ENCODE measurements at places on chromosomes 13 and 19.

DNA sequence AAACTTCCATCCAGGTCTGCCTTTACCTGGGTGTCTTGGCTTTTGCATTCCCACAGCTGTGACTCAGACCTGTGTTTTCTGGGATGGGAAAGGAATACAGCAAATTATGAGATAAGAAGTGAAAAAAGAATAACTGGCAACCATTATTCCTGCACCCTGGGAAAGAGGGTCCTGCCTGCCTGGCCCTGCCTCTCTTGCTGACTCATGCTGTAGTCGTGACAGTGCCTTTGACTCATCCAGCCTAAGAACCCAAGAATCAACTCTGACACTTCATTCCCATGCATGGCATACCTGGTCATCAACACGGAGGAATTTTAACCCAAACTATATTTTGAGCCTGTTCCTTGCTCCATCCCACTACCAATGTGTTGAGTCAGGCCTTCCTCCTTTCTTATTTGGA lies 185.4 kb upstream of the SERP2 start:
- DNase-seq, result no peak

DNA sequence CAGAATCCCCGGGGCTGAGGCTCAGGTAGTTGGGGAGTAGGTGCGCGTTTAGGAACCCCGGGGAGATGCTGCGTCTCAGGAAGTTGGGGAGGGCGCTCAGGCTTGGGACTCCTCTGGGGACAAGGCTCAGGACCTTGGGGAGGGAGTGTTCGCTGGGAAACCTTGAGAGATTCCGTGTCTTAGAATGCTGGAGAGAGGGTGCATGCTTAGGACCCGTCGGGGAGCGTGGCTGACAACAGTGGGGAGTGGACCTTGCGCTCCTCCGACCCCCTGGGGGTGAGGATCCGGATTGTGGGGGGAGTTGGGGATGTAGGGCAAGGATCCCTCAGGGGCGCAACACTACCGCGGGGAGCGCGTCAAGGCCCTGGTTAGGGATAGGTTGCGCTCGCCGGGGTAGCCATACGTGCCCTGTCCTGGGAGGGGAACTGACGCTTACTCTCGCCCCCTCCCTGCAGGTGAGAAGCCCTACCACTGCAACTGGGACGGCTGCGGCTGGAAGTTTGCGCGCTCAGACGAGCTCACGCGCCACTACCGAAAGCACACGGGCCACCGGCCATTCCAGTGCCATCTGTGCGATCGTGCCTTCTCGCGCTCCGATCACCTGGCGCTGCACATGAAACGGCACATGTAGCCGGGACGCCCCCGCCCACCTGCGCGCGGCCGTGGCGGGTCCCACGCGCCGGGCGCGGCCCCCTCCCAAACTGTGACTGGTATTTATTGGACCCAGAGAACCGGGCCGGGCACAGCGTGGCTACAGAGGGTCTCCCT lies 2.0 kb downstream of the KLF2 start:
- DNase-seq, result no peak

- no peak for DNase-seq
Observed at GRCh38 chr19:14089662-14090508, 666 bp downstream of the SAMD1 start.

DNA sequence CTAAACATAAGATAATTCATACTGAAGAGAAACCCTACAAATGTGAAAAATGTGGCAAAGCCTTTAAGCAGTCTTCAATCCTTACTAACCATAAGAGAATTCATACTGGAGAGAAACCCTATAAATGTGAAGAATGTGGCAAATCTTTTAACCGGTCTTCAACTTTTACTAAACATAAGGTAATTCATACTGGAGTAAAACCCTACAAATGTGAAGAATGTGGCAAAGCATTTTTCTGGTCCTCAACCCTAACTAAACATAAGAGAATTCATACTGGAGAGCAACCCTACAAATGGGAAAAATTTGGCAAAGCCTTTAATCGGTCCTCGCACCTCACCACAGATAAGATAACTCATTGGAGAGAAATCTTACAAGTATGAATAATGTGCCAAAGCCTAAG lies 40.6 kb downstream of the ZNF254 start:
- DNase-seq, result no peak

GRCh38 chr13:96925916-96926628 lies 68.2 kb downstream of the OXGR1 start:
- no peak for DNase-seq

DNA sequence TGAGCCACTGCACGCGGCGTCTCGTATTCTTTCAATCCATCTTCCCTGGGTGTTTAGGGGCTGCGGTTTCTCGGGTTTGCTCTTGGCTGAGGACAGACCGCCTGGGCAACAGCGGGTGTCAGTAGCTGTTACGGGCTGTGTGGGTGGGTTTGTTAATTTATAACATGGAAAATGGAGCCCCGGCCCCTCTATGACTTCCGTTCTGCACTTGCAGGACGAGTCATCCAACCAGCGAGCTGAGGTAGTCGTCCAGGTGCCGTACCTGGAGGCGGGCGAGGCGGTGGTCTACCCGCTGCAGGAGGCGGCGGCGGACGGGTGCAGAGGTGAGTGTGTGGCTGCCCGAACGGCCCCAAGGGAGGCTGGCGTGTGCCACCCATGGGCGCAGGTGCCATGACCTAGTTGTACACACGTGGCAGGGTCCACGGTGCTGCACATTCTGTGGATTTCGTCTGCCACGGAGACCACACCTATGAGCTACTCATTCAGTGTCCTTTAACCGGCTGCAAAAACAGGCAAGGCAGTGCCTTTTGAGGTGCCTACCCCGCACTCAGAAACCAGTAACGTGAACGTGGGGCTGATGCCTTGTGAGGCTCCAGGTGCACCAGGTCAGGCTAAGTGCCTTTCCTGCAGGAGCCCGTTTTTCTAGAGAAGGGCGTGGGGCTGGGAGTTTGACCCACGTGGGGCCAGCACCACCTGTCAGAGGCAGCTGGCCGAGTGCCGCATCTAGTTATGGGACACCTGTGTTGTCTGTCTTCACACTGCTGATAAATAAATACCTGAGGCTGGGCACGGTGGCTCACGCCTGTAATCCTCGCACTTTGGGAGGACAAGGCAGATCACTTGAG lies 10.9 kb downstream of the POLR2E start:
- DNase-seq, result no peak

- DNase-seq, result no peak
Observed at GRCh38 chr13:24684600-24684998, 4.4 kb downstream of the ATP12A start.

DNA sequence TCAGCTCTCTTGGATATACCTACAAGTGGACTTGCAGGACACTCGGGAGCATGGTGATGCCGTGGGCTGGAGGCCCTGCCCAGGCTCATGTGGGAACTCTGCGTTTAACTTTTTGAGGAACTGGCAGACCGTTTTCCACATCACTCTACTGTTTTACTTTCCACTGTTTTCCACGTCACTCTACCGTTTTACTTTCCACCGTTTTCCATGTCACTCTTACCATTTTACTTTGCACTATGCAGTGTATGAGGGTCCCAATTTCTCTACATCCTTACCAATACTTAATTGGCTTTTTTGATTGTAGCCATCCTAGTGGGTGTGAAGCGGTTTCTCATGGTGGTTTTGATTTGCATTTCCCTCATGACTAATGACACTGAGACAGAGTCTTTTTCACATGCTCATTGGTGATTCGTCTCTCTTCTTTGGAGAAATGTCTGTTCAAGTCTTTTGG lies 40.5 kb downstream of the GATAD2A start:
- no peak for DNase-seq

DNA sequence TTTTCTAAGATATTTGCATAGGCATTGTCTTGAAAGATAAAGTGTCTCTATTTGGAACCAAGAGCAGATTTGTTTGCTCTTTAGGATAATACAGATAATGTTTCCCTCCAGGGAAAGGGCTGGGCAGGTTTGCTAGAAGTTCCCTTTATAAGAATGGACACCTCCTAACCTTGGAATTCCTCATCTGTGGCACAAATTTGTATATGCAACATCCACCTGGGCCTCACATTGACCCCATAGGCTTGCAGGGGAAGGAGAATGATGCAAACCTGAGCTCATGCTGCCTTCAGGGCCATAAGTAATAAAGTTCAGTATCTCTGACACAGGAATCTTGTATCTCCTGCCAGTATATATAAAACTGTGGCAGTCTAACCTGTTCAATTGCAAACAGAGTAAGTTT lies 508.4 kb upstream of the MIR17HG start:
- DNase-seq, result no peak

DNA sequence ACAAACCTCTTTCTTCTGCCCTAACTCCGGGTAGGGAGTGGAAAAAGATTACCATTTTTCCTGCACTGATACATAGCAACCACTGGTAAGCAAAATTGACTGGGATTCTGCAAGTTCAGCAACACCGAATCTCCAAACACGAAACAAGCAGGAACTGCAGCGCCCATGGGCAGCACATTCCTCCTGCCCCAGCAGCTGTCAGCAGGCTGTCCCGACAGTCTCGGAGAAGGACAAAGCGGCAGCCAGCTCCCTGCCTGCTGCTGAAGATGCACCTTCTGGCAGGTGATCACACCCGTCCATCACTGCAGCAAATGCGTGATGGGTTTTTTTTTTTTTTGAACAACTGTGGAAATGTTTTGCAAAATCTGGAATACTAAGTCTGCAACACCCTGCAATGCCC lies 6.7 kb downstream of the TMTC4 start:
- no peak for DNase-seq

DNA sequence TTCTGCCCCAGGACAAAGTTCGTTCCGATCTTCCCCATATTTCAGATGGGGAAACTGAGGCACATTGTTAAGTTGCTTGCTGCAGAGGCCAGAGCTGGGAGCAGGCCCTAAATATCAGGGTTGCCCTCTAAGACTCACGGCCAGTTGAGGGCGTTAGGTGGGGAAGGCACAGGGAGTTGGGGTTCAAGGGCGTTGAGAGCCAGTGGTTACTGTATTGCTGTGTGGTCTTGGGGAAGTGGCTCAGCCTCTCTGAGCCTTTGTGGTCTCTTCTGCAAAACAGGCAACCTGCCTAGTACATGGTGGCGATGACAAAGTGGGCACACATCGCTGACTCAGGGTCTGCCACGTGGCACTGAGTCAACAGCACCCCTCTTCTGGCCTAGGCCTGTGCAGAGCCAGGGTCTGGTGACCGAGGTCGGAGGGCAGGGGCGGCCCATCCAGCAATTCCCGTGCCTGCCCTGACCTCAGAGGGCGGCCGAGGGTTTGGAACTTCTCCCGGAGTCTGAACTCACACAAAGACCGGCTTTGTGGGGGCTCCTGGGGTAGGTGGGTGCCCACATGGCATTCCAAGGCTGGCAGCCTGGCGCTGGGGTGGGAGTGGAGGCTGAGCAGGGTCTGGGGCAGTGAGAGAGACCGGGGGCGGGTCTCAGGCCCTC lies 10.2 kb downstream of the TNFAIP8L1 start:
- DNase-seq, result no peak

GRCh38 chr13:95644601-95645052 lies at the start of gene DZIP1:
TSS of gene DZIP1 (minus strand) at chr13:95644706. CDS start at chr13:95642029, 2,677 bp downstream.
- DNase-seq, result peak; percentile 32

DNA sequence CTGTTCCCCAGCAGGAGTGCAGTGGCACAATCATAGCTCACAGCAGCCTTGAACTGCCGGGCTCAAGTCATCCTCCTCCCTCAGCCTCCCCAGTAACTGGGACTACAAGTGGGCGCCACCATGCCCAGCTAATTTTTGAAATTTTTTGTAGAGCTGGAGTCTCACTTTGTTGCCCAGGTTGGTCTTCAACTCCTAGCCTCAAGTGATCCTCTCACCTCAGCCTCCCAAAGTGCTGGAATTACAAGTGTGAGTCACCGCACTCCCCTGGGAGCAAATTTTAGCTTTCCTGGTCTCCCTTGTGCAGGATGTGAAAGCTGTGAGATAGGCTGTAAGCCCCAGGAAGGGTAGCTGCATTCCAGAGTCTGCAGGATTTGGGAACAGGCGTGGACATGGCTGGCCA lies 5.4 kb upstream of the GARRE1 start:
- no peak for DNase-seq

- DNase-seq, result no peak
Observed at GRCh38 chr19:2834294-2834871, 6.9 kb upstream of the ZNF555 start.

DNA sequence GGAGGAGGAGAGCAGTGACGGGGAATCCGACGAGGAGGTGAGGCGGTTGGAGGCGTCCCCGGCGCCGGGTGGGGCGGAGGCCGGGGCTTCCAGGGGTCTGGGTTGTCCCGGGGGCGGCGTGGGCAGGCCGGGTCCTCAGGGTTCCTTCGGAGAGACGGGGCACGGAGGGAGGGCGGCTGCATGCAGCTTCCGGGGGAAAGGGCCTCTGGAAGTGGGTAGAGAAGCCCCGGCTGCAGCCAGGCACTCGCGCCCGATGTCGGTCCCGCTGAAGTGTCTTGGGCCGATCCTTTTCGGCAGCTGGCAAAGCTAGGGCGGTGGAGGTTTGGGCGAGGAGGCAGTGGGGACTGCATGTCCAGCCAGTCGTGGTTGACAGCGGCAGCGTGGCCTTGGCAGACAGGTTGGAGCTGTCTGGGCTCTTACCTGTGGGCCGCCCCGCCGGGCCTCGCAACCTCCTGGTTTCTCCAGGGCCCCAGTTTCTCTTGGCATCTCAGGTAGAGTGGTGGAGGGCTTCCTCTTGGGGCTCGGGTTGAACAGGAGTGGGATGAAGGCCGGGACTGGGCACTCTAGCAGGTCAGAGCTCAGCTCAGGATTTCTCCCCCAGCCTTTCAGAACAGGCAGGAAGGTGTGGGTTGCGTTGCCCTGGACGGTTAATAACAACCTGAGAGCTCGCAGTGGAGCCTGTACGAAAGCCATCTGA lies 690 bp downstream of the KMT2B start:
- DNase-seq, result no peak

GRCh38 chr19:29189033-29189360 lies 24.0 kb downstream of the UQCRFS1 start:
- DNase-seq, result no peak

DNA sequence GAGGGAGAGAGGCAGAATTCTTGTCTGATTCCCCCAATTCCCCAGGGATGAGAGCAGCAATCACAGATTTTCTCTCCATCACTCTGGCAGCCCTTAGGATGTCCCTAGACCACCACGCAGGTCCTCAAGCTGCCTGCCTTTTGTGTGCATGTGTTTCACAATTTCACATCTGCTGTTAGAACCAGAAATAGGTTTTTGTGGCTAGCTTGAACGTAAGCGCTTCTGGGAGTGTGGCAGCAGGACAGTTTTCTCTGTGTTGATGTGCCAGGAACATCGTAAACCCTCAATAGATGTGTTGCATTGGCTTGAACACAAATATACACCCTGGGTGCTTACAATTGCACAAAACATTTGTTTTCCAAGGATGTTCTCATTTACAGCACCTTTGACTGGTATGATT lies 78.8 kb upstream of the TMTC4 start:
- DNase-seq, result no peak

DNA sequence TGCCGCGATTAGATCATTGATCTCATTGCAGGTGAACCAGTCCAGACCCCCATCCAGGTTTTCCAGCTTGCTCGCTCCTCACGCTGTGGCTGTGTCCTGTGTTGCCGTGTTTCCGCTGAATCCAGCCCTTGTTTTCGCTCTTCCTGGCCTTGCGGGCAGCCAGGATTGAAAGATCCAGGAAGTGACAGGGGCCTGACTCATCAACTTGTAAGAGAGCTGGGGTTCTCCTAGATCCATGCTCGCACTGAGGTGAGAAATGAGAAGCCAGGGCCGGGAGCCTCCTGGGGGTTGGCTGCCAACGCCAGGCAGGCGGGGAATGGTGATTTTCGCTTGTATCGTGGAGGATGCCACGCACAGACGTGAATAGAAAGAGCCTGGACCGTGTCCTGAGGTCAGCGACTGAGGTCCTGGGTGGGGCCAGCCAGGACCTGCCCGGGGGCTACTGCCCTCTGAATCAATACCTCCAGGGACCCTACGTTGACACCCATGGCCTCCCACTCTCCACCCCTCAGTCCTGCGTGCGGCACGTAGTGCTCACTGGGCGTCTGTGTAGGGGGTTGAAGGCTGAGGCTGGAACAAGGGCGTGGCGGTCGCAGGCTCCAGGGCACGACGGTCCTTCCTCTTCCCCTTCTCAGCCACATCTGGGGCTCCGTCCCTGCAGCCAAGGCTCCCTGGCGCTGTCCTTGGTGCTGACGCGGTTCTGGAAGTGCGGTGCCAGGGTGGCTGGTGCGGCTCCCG lies 7.3 kb upstream of the PTPRH start:
- DNase-seq, result peak; percentile 98

Measured in D721Med (cell line).